ENCODE measurements at places on chromosomes 13 and 19.

DNA sequence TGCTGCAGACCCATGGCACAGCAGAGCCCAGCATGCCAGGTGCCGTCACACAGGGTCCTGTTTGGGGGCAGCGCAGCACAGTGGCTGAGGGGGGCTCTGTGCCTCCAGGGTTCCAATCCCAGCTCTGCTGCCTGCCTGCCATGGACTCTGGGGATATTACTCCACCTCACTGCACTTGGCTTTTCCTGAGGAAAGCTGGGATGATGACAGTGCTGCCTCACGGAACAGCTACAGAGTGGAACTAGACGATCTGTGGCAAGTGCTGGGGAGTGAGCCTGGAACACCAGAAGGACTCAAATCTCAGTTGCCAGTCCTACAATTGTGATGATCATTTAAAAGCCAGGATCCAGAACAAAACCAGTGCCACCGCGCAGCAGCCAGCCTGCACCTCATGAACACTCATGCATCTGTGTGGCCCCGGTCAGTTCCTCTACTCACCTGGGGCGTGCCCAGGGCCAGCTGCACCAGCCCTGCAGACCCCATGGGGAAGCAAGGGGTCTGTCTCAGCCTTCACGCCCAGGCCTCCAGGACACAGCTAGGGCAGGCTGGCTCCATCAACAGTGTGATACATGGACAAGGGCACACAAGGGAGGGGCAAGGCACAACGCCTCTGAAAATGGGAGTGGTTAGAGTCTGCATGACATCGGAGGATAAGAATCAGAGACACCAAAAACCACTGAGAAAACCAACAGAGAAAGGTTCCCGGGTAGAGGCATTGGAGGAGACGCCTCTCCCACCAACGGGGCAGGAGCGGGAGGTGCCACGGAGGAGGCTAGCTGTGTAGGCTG is 55.2 kb downstream of the ATP7B start:
- no peak for DNase-seq

GRCh38 chr13:75038393-75039113 is 443.4 kb downstream of the TBC1D4 start:
- DNase-seq = no peak

GRCh38 chr13:107348471-107348870 is 780.5 kb upstream of the ARGLU1 start:
- no peak for DNase-seq

GRCh38 chr19:43690444-43690843 is 20.5 kb upstream of the PLAUR start:
- no peak for DNase-seq

GRCh38 chr13:97110936-97111335 is 111.2 kb upstream of the MBNL2 start:
- no peak for DNase-seq
